ENCODE measurements at places on chromosomes 7 and 10.

DNA sequence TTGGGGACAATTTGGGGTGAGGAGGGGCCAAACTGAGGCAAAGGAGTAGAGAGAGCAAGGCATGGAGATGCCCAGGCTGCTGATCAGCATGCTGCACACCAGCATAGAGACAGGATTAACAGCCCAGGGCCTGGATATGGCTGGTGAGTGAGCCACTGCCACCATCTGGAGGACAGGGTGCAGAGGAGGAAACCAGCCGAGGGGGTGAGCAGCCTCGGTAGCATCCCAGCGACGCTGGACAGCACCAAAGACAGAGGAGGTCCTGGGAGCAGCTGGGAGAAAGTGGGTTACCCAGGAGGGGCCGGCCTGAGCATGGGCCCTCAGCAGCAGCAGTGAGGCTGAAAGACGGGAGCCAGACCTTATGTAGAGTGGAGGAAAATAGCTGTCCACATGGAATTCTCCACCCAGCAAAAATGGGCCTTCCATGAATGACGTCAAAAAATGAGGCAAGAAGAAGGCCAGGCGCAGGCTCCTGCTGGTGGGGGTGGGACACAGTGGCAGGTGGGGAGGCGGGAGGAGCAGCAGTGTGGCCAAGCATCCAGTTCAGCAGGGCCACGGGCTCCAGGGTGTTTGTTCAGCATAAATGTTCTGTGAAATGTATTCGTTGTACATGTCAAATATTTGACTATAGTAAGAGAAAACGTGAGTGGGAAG is 16.7 kb downstream of the RET start:
- no peak for DNase-seq

GRCh38 chr10:127977357-127978009 is 70.6 kb downstream of the PTPRE start:
- DNase-seq: peak; percentile 73

GRCh38 chr10:133537546-133538545 is 10.7 kb downstream of the CYP2E1 start:
- DNase-seq: no peak

DNA sequence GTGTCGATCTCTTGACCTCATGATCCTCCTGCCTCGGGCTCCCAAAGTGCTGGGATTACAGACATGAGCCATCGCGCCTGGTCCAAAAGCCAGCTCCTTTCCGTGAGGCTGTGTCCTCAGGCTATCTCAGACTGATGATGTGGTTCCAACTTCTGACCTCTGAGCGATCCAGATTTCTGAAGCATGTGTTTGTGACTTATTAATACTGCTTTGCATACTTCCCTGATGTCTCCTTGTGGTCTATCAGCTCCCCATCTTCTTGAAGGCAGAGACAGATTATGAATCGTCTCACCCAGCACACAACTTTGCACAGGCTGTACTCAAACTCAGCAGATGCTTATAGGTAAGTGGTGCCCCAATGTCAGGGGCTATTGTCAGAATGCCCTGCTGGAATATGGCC is 2.0 kb upstream of the PLPP4 start:
- DNase-seq: no peak

- DNase-seq: peak; percentile 67
Observed at GRCh38 chr10:70722820-70723424, 50.6 kb downstream of the ADAMTS14 start.

DNA sequence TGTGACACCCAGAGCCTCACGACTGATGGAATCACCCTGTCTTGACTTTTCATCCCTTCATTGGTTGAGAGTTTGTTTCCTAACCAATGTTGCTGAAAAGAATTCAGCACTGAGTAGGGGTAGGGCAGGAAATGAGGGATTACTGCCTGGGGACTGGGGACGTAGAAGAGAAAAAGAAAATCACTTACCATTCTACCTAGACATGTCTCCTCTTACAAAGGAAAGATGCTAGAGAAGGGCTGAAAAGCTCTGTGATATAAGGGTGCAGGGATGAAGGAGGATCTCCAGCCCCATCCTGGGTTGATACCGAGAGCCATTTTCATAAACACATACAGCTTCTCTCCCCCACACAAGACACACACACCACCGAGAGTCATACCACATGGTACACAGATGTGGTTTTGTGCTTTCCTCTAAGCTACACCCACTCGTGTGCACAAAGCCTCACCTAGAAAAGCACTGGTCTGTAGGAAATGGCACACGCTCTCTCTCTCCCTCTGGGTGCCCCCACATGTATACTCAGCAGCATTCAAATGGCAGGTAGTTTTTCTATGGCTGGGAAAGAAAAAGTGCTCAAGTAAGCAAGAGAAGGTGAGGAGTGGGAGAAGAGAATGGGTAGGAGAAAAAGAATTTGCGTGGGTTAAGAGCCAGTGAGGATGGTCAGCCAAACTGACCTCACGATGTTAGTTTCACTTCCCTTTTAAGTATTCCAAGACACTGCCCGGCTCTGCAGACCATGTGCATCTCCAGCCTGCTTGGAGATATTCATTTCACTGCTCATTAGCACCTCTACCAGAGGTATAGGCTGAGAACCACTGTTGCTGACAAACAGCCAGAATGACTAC is 85.8 kb downstream of the CALD1 start:
- peak; percentile 38 for DNase-seq

GRCh38 chr10:75295868-75296441 is 60.2 kb upstream of the COMTD1 start:
- DNase-seq: no peak

DNA sequence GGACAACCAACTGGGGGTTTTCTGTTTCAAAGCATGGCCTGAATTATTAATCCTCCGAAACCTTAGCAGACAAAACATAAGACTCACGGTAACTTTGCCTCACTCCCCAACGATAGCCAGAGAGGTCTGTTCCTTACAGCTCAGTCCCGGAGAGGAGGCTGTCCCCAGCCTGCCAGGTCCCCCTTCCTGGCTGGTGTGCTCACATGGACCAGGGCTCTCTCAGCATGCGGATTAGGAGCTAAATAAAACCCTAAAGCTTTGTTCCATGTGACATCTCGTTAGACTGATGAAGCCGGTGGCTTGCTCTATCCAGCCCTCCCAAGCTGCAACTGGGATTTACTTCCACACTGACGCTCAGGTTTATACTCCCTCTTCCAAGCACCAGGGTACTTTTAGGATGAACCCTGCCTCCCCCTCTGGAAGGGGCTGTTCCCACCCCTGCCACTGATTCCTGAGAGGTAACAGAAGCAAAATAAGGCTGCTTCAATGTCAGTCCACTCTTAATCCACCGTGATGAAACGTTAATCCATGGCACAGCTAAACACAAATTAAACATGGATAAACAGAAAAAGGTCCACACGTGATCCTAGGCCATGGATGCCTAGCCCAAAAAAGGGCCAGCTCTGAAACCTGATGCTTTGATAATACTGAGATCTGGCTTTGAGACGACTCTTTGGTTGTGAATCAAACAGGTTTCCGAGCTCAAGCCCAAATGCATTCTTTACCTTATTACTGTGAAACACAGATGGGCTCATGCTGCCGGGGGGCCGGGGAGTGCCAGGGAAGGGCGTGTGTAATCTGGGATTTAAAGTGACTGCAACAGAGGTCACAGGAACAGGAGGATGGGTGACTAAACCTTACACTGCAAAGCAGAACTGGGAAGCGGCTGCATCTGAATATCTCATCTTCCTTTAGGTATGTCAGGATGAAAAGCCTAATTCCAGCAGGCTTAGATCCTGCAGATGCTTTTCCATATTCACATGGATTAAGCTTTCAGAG is 86.2 kb downstream of the ZRANB1 start:
- DNase-seq: peak; percentile 32

DNA sequence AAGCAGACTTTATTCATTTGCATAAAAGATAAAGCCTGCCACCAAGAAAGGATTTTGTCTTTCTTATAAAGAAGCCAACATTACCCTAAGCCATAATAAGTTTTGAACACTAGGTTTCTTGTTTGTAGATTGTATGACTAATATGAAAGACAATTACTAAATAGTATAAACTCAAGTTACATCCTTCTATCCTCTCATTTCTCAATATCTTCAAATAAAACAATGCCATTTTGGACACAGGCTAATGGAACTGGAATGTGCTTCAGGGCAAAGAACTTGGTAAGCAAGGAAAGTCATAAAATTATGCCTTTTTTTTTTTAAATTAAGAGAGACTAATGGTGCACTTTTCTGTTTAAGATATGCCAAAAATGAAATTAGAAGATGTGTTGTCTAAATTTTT is 137.7 kb downstream of the DKK1 start:
- peak; percentile 13 for DNase-seq

DNA sequence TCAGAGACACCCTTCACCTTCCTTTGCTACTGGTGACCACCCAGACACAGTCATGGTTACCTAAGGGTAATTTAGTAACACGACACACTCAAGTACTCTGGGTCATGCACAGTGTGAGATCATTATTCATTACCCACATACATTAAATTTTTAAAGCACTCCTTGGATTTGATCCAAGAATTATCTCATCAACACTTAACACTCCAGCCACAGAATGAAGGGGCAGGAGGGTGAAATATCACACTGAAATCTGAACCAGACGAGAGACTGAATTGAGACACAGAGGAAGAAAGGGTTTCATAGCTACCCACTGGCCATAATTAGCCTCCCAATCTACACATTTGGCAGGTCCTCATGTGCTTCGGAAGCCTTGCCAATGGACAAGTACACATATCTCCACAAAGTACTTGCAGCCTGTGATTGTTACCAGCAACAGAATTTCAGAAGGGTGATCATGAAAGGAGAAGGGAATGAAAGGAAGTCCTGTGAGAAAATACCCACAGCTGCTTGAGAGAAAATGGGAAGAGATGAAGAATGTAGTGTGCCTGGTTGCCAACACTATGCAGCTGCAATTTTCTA is 189.3 kb downstream of the POLR1F start:
- peak; percentile 74 for DNase-seq

- DNase-seq: no peak
Observed at GRCh38 chr7:121352323-121352722, 23.5 kb downstream of the WNT16 start.

DNA sequence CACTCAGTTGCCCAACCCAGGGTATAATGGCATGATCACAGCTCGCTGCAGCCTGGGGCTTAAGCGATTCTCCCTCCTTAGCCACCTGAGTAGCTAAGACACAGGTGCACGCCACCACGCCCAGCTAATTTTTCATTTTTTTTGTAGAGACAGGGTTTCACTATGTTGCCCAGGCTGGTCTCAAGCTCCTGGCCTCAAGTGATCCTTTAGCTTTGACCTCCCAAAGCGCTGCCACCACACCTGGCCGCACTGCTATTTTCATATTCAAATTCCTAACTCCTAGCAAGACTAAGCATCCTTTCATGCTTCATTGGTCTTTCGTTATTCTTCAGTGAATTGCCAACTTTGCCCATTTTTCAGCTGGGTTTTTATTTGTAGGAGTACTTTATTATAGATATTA is 30.4 kb upstream of the DAGLB start:
- DNase-seq: no peak
